Stimulated activated CD8-positive, alpha-beta memory T cell treated with anti-CD3 and anti-CD28 coated beads, Interleukin-2, amount 100 ng/mL, for 1 hour (primary cell): ENCODE measurements at places on chromosomes 12 and 14.

DNA sequence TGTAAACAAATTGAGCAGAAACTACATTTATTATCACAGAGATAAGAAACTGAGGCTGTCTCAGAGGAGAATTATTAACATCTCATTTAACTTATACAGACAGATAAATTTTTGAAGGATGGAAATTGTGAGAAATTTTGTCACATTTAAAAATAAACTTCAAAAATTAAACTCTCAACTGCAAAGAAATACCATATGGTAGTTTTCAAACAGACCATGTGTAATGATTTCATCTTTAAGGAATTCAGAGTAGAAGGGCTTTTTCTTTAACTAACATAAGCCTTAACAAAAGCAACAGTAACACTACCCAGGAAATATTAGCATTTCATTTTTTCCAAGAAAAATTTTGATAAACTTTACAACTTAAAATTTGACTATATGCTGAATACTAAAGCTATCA lies 26.6 kb downstream of the NUP37 start:
- no peak for DNase-seq

- no peak for DNase-seq
These were observed 118.8 kb downstream of the ST8SIA1 start for GRCh38 chr12:22215467-22216253.

DNA sequence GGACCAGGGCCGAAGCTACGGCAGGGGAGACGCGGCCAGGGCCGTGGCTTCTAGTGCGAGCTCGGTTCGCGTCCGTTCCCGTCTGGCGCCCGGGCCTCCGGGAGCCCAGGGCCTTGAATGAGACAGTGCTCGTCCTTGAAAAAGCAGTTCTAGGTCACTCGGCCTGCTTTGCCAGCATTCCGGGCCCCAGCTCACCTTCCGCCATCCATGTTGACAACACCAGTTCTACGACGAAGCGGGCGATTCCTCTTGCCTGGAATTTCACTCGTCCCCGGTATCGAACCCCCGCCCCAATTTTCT lies 4.5 kb downstream of the OR10AD1 start:
- DNase-seq, result no peak

DNA sequence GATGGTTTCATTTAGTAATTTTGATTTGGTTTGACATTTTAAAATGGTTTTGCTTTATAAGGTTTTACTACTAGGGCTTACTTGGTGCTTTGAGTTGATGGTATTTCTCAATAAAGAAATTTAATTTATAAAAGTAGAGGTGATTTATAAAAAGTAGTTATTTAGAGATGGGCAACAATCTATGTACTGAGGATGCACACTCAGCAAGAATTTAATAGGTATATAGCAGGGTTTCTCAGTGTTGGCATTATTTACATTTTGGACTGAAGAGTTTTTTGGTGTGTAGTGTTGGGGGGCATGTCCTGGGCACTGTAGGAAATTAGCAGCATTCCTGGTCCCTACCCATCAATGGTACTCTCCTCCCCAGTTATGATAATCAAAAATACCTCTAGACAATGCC lies 47.7 kb downstream of the PPHLN1 start:
- no peak for DNase-seq

GRCh38 chr12:96210376-96211055 lies 16.3 kb downstream of the ELK3 start:
- DNase-seq, result no peak

GRCh38 chr14:89163031-89163636 lies 253.9 kb downstream of the FOXN3 start:
- DNase-seq, result no peak

DNA sequence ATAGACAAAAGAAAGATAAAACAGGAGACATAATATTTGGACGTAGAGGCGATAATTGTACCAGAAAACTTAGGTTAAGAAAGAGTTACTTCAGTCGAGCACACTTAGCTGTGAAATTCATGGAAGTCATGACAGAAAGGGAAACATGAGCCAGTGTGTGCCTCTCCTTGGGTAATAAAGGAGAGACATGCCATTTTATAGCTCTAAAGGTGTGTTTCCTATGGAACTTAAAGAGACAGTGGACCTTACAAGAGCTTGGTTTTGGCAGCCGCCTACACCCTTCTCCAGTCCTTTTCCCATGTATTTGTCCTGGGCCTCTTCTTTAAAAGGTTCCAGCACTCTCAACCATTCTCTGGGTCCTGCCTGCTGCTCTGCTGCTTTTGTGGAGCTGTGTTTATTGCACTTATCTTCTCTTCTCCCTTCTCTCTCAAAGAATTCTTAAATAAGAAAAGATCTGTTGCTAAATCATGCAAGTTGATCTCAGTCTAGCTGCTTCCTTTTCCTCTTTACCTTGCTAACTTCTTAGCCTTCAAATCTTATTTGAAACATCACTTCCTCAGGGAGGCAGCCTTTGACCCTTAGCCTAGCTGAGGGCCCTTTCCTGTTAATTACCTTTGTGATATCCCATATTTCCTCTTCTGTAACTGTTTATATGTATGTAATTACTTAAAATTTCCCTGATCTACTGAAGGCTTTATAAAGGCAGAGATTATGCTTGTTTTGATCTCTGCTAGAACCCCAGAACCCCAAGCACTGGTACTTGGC lies 81.8 kb upstream of the EVL start:
- DNase-seq, result no peak

DNA sequence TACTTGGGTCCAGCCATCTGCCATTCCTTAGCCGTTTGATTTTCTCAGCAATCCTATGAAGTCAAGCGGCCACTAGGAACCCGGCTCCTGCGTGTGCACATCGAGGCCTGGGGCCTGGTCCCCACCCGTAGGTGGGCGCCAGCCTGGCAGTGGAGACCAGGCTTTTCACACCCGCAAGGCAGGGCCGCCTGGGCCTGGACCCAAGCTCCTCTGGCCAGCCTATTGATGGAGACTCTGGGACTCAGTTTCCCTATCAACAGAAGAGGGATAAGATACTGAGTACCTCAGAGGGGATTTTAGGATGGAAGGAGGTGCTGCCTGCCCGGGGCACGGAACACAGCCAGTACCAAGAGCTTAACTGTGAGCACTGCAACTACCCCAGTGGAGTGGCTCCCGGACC lies 104.3 kb upstream of the C14orf180 start:
- DNase-seq, result no peak

DNA sequence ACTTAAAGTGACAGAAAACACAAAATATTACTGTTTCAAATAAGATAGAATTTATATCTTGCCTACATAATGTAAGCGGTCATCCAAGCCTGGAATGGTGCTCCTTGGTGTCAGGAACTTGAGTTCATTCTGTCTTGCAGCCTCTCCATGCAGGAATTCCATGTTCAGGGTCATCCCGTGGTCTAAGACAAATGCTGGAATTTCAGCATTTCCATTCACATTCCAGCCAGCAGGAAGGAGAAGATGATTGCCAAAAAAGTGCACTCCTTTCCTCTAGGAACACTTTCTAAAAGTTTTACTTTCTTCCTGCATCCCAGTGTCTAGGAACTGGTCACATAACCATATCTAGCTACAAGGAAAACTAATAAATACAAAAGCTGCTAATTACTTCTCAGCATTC lies 106.3 kb downstream of the PTPRO start:
- DNase-seq, result no peak

- DNase-seq, result no peak
These were observed 41.8 kb upstream of the CRY1 start for GRCh38 chr12:107135177-107135576.

DNA sequence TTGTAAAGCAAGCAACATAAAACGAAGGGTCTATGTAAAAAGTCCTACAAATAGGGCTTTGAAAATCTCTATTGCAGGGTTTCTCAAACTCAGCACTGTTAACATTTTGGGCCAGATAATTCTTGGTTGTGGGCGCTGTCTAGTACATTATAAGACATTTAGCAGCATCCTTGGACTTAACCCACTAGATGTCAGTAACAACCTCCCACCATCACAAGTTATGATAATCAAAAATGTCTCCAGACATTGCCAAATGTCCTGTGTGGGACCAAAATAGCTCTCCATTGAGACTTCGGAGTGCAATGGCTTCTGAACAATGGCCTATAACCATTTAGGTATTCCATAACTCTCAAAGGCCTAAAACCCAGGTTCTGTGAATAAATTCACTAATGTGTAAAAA lies 22.9 kb upstream of the DHRS7 start:
- no peak for DNase-seq

- no peak for DNase-seq
These were observed 403.3 kb downstream of the ETNK1 start for GRCh38 chr12:23028158-23028802.

DNA sequence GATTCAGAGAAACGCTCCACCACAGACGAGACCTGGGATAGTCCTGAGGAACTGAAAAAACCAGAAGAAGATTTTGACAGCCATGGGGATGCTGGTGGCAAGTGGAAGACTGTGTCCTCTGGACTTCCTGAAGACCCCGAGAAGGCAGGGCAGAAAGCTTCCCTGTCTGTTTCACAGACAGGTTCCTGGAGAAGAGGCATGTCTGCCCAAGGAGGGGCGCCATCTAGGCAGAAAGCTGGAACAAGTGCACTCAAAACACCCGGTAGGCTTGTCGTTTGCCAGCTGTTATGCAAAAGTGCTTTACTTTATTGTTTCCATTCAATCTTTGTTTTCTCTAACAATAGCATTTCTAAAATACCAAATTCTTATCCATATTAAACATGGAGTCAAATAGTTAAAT lies 287.3 kb downstream of the NAV3 start:
- no peak for DNase-seq

DNA sequence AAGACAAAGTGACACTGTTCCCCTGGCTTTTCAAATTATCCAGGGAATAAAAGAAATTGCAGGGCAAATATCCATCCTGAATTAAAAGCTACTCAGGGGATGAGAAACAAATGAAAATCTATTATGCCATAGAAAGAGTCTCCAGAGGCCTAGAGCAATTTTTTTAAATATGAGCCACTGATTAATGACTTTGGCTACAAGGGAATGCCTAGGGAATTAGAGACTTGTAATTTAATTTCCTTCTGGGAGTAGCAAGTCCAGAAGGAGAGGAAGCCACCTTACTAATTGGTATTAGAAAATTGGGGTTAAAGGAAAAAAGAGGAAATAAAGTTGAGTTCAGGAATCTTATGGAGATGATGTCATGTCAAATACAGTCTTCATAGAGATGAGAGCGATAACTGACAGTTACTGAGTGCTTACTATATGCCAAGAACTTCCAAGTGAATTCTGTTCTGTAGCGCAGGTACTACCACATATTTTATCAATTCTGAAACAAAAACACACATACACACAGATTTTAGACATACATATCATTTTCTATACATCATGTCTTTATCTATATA lies 304.4 kb downstream of the DUSP6 start:
- DNase-seq, result no peak

DNA sequence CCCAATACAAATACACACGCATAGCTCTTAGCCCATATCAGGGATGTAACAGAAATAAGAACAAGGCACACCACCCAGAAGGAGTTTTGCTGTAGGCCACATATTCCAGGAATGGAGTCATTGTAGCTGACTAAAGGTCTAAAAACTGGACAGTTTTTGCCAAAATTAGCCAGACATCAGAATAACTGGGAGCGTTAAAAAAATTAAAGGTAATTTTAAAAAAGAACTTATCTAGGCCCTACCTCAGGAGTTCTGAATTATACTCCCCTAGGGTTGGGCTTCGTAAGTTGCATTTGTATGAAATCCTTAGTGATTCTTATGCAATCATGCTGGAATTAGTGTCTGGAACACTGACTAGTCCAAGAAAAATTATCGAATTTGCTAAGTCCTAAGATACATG lies 987.7 kb downstream of the GALC start:
- DNase-seq, result no peak

DNA sequence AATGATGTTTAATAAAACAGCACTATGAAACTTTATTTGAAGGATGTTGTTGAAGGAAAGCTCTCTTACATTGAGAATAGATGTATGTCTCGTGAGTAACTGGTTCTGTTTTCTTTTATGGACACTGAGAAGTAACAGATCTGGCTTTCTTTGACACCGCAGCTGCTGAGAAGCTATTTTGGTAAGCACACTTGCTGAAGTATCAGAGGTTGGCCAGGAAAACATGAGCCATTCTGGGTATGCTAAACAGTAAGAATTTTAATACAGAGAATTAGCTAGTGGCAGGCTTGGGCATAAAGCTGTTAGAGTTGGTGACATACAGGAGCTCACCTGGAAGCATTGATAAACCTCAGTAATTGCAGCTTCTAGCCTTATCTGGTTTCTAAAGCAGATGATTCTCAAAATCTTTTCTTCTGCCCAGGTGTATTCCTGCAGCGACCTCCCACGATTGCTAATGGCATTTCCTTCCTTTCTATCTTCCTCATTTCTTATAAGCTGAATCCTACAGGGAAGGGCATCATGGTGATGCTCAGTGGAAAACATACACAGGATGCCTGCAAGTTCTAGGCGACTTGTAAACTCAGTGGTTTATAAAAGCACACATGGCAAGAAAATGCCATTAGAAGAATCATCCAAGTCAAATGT lies 291.6 kb upstream of the SLC16A7 start:
- no peak for DNase-seq

GRCh38 chr14:33617154-33617553 lies 333.7 kb downstream of the EGLN3 start:
- no peak for DNase-seq

DNA sequence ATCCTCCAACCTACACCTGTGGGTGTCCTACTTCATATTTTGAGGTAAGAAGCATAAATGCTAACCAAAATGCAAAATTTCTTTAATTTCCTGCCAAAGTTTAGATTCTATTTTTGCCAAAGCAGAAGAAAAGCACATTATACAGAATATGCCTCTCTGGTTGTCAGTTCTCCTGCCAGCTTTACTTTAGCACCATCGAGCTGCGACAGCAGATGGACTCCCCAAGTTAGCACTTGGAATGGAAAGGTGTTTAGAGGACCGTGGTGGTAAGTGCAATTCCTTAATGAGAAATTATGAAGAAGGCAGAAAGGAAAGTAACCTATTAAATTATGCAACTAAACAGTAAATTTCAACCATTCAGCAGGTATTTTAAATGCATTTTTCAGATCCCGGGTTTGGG lies 326.6 kb downstream of the RERGL start:
- no peak for DNase-seq

- no peak for DNase-seq
These were observed 426.7 kb downstream of the RAD51B start for GRCh38 chr14:68246074-68246785.

GRCh38 chr12:76687981-76688380 lies 75.9 kb upstream of the ZDHHC17 start:
- no peak for DNase-seq
